GM13977 (cell line): ENCODE measurements at places on chromosomes 4 and X.

GRCh38 chr4:122540838-122541237 lies 80.0 kb downstream of the IL21 start:
- DNase-seq = no peak

GRCh38 chr4:77699731-77700210 lies 94.2 kb downstream of the CXCL13 start:
- no peak for DNase-seq

GRCh38 chr4:75189711-75190335 lies 256.9 kb downstream of the PARM1 start:
- DNase-seq = no peak

DNA sequence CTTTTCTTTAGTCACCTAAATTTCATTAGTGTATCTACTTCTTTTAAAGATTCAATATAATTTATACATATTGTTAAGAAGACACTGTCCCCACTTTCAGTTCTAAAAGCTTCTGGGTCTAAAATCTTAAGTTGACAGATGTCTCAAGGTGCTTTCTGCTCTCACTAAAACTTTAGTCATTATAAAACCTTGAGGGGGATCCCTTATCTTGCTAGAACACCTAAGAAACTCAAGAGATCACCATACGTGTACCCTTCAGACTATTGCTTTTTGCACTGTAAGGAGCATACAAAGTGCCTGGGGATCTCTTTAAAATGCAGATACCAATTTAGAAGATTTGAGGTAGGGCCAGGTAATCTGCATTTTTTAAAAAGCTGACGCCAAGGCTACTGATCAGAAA lies 30.1 kb downstream of the CYBB start:
- DNase-seq = no peak

DNA sequence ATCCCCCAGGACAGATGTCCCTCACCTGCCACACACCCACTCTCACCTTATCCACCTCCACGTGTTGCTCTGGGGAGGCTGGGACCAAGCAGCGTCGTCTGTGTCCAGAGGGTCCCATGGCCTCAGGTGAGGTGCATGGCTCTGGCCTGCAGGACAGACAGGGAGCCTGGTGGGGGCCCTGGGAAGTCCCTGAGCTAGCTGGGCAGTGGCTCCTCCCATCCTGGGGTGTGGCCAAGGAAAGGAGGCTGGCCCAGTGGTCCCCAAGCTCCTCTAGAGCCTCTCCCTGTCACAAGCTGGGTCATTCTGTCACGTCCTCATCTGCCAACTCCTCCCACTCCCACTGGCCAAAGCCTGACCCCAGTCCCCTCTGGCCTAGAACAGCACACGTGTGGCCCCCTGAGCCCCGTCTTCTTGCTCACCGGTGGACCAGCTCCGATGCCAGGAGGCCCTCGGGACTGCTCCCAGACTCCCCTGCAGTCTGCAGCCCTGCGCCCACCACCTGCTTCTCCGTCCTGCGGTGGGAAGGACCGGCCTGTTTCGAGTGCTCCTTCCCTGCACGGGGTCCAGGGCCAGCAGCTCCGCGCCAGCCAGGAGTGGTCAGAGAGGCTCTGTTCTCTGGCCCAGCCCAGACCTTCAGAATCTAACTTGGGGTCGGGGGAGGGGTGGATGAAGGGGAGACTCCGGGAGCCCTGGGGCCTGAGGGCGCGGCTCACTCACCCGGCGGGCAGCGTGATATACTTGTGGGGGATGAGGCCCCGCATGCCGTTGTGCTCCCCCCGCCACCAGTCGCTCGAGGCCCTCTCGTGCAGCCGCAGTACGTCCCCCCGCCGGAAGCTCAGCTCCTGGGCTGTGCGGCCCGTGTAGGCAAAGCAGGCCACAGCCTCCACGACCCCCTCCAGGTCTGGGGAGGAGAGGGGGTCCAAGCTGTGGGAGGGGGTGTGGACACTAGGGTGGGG lies 4.8 kb downstream of the AVPR2 start:
- DNase-seq = peak; percentile 69

GRCh38 chrX:13662355-13662791 lies 9.4 kb downstream of the TCEANC start:
- DNase-seq = no peak

- DNase-seq = no peak
Measured at GRCh38 chr4:102678107-102678506, 82.7 kb downstream of the MANBA start.

DNA sequence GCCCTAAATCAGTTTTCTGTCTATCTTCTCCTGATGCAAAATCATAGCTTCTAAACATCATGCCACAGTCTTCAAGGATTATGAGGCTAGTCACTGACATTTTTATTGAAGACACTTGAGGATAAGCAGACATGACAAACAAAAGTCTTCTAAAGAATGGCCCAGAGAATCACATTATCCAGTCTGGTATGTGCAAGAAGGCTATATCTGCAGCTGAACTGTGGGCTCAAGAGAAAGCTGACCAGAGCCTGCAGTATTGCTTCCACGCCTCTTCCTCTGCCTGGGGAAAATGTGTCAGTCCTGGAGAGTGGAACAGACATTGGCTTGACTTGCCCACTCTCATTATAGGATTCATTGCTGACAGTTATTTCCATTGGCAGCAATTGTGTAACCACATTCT lies 553.5 kb downstream of the SPOCK3 start:
- DNase-seq = no peak

- DNase-seq = no peak
Measured at GRCh38 chr4:101141855-101142254, 205.5 kb downstream of the PPP3CA start.

GRCh38 chrX:23389196-23389792 lies 54.6 kb downstream of the PTCHD1 start:
- no peak for DNase-seq

- no peak for DNase-seq
Measured at GRCh38 chr4:56940971-56941370, 33.3 kb downstream of the REST start.

- DNase-seq = no peak
Measured at GRCh38 chr4:37595875-37596680, 90.1 kb downstream of the RELL1 start.

- DNase-seq = no peak
Measured at GRCh38 chr4:42566835-42567234, 90.1 kb downstream of the ATP8A1 start.

GRCh38 chr4:106594291-106594952 lies 225.8 kb upstream of the GIMD1 start:
- no peak for DNase-seq

DNA sequence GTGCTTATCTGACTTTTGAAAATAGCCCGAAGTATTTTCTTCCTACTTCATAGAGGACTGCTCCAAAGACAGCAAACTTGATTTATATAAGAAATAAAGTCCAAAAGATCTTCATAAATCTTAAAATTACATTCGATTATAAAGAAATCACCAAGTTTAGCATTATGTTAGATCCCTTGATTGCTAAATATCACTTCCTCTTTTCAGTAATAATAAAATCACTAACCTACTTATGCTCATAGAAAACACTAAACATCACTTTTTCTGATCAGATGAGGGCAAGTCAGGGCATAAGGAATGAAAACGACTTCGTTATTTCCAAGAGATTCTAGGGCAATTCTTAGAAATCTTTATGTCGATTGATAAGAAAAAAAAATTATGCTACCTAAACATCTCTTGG lies 32.0 kb downstream of the DYNLT3 start:
- no peak for DNase-seq

- no peak for DNase-seq
Measured at GRCh38 chr4:177451108-177451500, 8.9 kb upstream of the AGA start.

DNA sequence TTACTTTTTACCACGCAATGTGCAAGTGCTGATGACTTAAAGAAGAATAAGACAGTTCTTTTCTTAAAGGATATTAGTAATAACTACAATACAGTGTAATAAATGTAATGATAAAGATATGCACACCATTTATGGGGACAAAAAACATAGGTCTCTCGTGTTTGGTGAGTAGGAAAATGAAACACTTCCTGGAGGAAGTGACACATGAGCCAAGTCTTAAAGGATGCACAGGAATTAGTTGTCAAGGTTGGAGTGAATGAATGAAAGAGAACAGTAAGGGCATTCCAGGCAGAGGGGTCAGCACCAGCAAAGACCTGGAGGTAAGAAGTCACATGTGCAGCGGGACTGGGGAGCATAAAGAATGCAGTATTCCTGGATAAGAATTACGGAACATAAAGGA lies 112.7 kb downstream of the SH3RF1 start:
- DNase-seq = no peak
